Sciatic nerve (tissue), 2 donors: ENCODE measurements at places on chromosomes 13 and 19. TPM values are rescaled to one million over a fixed set of nuclear protein-coding genes. Genes with fewer than 3 reads are reported as not detected.

Gene ATXN8OS
- total RNA-seq = not detected

Gene LILRA5
- 5.3 TPM for total RNA-seq

Gene ZNF99
- total RNA-seq = 0.49 TPM

Gene ZNF285
- total RNA-seq = 7.7 TPM

Gene RGL3
- total RNA-seq = 14.4 TPM

Gene AZU1
- total RNA-seq = 1.9 TPM

Gene ADGRE2
- total RNA-seq = 4.9 TPM

Gene NLRP5
- total RNA-seq = not detected

Gene SIGLEC14
- 4.1 TPM for total RNA-seq

Gene PODNL1
- 17.8 TPM for total RNA-seq

GRCh38 chr19:35228177-35228930 lies at the start of gene FAM187B:
FAM187B (minus strand) TSS chr19:35228739; CDS start chr19:35228680, 59 bp downstream.
- DNase-seq = no peak

DNA sequence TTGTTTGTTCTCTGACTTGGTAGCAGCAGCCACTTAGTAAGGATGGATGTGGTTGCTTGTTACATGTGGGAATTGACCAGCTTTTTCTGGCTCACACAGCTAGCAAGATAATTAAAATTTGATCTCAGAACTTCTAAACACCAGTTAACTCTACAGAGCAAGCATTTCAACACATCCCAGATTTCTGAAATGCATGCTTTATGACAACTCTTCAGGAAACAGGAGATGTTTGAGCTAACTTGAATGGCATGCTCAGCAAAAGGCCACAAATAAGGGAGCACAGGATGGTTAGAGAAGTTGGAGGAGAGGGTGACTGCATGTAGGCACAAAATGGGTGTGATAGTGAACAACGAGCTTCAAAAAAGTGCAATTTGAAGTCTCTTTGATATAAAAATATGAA lies 167.1 kb upstream of the SPRY2 start:
- no peak for DNase-seq

- no peak for DNase-seq
These were observed 304.0 kb downstream of the SPRY2 start for GRCh38 chr13:80036845-80037504.

DNA sequence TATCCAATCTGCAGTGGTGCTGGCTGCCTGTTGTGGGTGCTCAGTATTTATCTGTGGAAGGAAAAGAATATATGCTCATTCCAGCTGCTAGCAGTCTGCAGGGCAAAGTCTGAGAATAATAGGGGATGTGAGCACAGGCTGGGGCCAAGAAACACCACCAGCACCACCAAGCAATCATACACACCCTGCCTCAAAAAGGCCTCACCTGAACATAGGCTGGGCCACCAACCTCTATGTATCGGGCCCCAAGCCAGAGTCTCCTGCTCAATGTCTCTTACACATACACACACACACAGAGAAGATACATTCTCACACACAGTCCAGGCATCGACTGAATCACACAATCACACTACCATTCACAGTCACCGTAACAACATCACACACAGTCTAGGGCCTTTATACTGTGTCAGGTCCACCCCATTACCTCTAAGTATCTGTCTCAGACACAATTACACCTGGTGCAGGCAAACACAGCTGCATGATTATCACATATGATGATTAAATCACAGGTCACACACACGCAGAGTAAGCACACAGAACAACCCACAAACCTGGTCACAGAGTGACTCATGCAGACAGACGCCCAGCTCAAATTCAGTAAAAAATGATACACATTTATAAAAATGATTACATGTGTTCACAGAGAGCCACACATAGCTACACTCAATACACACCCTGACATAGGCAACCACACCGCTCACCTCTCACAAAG lies 1.3 kb upstream of the ZSCAN22 start:
- no peak for DNase-seq

GRCh38 chr13:113562085-113562749 lies 22.3 kb upstream of the TFDP1 start:
- DNase-seq = peak; percentile 84

GRCh38 chr13:77172650-77173049 lies 145.7 kb upstream of the FBXL3 start:
- DNase-seq = no peak

- DNase-seq = no peak
These were observed 11.9 kb downstream of the GAS6 start for GRCh38 chr13:113851826-113852535.

- DNase-seq = no peak
These were observed 96.6 kb upstream of the FREM2 start for GRCh38 chr13:38590230-38590629.

DNA sequence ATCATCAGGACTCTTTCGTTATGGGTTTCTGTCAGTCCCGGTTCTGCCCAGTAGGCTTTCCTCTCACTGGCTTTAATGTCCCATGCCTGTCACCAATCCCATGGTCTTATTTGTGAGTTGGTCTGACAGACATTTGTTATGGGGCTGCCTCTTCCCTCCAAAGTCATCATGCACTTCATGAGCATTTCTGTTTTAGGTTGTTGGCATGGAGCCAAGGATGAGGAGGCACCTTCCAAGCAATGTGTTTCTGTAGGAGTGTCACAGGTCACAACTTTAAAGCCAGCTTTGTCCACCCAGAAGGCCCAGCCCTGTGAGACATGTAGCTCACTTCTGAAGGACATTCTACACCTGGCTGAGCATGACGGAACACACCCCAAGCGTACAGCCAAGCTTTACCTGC lies 8.5 kb downstream of the ZNF17 start:
- no peak for DNase-seq

DNA sequence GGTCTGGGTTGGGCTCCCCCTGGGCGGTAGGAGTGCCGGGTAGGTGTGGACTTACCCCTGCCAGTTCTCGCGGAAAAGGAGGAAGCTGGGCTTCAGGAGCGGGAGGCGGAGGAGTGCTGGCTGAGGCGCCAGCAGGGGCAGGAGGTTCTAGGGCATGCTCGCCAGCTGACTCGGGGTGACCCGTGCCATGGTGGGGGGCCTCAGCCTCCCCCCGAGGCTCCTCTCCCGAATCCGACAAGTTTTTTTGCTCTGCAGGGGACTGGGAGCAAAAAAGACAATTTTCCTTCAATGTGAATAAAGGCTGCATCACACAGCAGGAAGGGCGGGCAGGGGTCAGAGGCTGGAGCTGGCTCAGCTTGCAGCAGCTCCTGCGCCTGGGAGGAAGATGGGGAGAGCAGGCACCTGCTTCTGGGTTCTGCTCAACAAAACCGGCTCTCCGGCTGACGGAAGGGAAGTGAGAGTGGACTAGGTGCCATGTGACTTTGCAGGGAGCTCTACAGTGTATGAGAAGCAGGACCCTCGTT lies 26.5 kb downstream of the RANBP3 start:
- no peak for DNase-seq

DNA sequence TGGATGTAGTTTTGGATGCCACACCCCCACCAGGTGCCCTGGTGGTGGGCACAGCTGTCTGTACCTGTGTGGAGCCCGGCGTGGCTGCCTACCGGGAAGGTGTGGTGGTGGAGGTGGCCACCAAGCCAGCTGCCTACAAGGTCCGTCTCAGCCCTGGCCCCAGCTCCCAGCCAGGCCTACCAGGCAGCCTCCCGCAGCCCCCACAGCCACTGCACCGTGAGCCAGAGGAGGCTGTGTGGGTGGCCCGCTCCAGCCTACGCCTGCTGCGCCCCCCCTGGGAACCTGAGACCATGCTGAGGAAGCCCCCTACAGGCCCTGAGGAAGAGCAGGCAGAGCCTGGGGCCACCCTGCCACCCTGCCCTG lies 3.5 kb downstream of the CIC start:
- peak; percentile 57 for DNase-seq

GRCh38 chr19:35114353-35115176 lies 1.1 kb upstream of the FXYD3 start:
- DNase-seq = peak; percentile 89

DNA sequence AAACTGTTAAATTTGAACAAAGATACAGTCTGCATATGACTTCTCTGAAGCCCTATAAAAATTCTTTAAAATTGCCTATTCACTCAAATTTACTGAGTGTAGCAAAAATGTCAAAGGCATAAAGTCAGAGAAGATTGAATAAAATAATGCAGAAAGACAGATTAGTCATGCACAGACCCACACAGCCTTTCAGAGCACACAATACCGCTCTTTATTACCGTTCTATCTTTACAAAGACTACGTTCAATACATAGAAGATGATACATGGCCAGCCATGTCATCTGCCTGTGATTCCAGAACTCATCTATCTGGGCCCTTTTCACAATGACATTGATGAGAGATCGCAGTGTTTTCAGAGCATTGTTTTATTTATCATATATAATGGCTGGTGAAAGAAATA lies 107.2 kb downstream of the URI1 start:
- no peak for DNase-seq

GRCh38 chr19:36150586-36150985 lies 1.7 kb downstream of the COX7A1 start:
- no peak for DNase-seq

GRCh38 chr13:34044041-34044440 lies 226.1 kb downstream of the RFC3 start:
- no peak for DNase-seq

DNA sequence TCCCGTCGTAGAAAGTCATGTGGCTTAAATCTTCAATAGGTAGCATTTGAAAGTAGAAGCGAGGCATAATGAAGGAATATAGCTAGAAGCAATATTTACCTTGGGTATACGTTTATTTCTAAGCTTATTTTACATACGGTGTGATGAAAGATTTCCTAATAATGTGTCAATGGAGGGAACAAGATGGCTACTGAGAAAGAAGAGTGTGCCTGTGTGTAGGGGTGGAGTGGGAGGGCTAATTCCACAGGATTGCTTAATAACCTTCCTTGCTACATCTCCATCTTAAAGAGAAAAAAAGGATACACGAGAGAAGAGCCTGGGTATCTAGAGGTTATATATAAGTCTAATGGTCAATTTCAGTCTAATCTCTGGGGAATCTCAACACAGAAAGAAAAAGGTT lies 2.0 kb downstream of the SPART start:
- DNase-seq = no peak

GRCh38 chr13:48944221-48944620 lies 31.5 kb upstream of the FNDC3A start:
- DNase-seq = no peak

- DNase-seq = no peak
These were observed 158.6 kb downstream of the TNFRSF19 start for GRCh38 chr13:23728807-23729206.

DNA sequence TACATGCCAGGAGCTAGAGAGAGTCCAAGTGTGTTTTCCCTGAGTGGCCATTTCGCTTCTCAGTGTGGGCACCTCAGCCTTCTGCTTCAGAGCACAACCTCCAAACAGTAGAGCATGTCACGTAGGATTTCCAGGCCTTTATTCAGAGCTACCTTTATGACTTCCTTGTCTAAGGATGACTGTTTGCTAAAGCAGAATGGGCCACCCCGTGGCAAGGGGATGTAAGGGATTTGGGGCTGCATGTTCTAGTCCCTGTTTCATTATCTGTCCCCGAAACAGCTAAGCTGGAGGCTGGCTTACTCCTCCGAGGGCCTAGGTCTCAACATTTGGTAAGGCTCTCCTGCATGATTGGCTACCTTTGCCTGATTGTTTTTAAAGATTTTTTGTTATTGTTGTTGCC lies 6.0 kb downstream of the RNASEH2B start:
- no peak for DNase-seq

DNA sequence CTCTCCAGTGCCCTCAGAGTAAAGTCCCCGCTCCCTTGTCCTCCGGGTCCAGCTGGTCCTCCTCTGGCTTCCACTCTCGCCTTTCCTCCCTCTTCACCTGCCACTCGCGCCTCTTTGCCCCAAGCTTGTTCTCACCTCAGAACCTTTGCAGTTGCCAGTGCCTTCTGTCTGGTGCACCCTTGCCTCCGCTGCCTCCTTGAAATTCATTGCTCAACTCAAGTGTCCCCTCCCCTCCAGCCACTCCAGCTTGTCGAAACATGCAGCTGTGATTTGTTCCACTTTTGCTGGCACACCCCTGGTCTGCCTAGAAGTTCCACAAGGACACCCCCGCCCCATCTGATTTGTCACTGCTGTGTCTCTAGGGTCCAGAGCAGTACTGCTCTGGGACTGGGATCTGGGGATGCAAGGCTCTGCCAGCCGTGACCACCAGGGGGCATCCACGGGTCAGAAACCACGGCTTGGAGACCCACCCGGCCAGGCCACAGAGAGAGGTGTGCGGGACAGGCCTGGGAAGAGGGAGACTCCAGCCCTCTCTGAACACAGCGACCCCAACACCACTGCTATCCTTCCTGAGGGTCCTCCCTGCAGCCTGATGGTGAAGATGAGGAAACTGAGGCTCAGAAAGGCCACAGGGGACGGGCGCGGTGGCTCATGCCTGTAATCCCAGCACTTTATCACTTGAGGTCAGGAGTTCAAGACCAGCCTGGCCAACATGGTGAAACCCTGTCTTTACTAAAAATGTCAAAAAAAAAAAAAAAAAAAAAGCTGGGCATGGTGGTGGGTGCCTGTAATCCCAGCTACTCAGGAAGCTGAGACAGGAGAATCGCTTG lies 49.9 kb downstream of the AP1M1 start:
- peak; percentile 93 for DNase-seq

DNA sequence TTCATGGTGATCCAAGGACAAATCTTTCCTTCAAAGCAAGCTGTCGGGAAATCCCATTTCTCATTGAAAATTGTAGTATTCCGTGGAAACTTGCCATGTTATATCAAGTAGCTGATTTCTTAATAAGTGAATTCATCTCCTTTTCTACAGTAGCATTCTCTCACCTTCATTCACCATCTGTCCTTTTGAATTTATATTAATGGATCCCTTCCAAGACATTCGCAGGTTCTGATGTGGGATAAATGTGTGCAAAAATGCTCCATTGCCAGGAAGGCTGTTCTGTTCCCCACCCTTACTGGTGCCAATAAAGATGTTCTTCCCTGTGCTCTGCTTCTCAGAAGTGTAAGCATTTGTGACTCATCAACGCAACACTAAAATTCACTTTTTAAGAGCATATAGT lies 36.2 kb downstream of the AMER2 start:
- no peak for DNase-seq

DNA sequence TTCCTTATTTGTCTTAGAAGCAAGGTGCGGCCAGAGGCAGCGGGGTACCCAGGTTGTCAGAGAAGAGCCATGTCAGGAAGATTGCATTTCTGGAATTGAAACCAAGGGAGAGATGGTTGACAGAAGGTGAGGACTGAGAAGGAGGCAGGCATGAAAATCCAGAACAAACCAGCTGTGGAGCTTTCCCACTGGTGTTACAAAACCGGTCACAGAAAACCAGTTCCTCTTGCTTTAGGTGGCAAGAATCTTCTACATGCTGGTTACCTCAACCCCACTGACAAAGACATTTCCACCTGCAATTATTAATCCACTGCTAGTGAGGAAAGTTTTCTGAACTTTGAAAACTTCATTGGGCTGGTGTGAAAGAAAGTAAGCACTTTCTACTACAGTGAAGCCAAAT lies 64.0 kb upstream of the MED4 start:
- no peak for DNase-seq

GRCh38 chr19:42074513-42075363 lies 1.2 kb upstream of the ZNF574 start:
- DNase-seq = no peak

DNA sequence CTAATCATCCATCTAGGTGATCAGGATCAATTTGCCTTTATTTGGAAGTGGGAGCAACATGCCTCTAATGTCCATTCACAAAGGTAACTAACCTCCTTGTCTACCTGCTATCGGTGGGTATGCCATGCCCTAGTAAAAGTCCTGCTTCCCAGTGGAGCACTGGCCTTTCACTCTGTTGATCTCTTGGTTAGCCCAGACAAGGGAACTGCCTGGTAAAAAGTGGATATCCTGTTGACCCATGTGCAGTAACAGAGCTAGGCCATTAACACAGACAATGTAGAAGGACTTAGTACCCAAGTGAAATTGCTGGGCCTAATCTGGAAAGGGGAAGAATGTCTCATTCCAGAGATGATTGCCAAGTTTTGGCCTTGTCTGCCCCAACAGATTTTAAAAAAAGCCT lies 171.5 kb upstream of the CSNK1A1L start:
- DNase-seq = no peak
